ENCODE measurements at places on chromosomes 7 and 10. TPM values are rescaled to one million over a fixed set of nuclear protein-coding genes. Genes with fewer than 3 reads are reported as not detected.

GRCh38 chr7:112495156-112495788, 14.5 kb downstream of the LSMEM1 start:
- no peaks in the 10 kb centered on the region for H3K4me1 ChIP-seq

GRCh38 chr7:151740081-151740851, 136.6 kb downstream of the PRKAG2 start:
- H3K36me3 ChIP-seq: no peaks in the 10 kb centered on the region
- no peak for DNase-seq
- H3K4me3 ChIP-seq: no peak overlapping the region
- no peak overlapping the region for H3K27ac ChIP-seq
- no peaks in the 10 kb centered on the region for H3K27me3 ChIP-seq

UFSP1 gene
- total RNA-seq: 2.1 TPM

DNA sequence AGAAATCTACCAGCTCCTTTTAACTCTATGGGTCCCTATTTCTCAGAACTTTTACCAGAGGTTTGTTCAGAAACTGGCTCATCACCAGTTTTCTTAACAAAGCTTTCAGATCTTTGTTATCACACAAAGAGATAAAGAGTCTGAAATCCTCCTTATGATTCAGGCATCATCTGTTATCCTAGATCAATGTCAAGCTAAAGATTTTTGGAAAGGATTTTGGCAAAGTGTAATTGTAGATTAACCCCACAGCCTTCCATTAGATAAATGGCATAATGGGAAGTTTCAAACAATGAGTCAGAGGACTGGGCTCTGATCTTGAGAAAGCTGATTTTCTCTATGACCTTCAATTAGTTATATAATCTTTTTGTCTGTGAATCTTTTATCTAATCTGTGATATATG, 192.2 kb downstream of the NXPH1 start:
- no peak for DNase-seq
- H3K4me3 ChIP-seq: no peak overlapping the region
- H3K27ac ChIP-seq: no peak overlapping the region
- no peaks in the 10 kb centered on the region for H3K4me1 ChIP-seq
- H3K27me3 ChIP-seq: no peaks in the 10 kb centered on the region

GRCh38 chr7:1349351-1349761, 109.9 kb downstream of the MICALL2 start:
- no peaks in the 10 kb centered on the region for H3K36me3 ChIP-seq
- H3K27me3 ChIP-seq: peaks cover 91% of the 10 kb centered on the region
- H3K4me1 ChIP-seq: no peaks in the 10 kb centered on the region

- H3K27ac ChIP-seq: no peak overlapping the region
- H3K4me1 ChIP-seq: no peaks in the 10 kb centered on the region
- no peaks in the 10 kb centered on the region for H3K36me3 ChIP-seq
- no peak overlapping the region for H3K4me3 ChIP-seq
- H3K27me3 ChIP-seq: no peaks in the 10 kb centered on the region
These were observed 36.0 kb upstream of the RSU1 start for GRCh38 chr10:16853201-16853600.

GRCh38 chr10:28429573-28430216, 103.2 kb upstream of the WAC start:
- H3K36me3 ChIP-seq: no peaks in the 10 kb centered on the region
- peaks cover 9% of the 10 kb centered on the region for H3K4me1 ChIP-seq
- H3K27me3 ChIP-seq: no peaks in the 10 kb centered on the region
- H3K27ac ChIP-seq: no peak overlapping the region
- H3K4me3 ChIP-seq: no peak overlapping the region

DNA sequence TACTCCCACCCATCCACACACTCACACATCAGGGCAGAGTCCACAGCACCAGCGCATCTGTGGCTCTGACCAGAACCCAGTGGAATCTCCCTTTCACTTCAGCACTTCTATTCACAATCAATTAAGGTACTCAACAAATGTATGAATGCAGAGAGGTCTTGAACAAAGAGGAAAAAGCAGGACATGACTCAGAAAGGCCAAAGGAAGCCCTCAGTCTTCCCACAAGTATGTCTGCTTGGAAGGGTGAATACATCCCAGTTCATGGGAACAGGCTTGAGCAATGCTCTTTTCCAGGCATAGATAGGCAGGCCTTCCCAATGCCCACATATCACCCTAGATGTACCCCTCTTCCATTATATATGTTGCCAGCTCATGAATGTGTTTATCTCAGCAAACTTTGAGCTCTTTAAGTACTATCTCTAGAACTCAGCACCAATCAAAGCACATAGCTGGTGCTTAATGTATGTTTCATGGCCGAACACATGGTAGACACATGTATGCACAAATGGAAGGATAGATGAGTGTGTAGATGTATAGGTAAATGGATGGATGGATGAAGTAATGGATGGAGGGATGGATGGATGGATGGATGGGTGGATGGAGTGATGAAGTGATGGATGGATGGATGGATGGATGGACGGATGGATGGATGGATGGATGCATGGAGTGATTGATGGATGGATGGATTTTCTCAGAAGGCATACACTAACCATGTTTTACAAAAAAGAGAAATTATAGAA, 507.6 kb downstream of the GRID1 start:
- H3K4me1 ChIP-seq: no peaks in the 10 kb centered on the region
- H3K36me3 ChIP-seq: no peaks in the 10 kb centered on the region
- DNase-seq: no peak
- H3K27me3 ChIP-seq: no peaks in the 10 kb centered on the region

DNA sequence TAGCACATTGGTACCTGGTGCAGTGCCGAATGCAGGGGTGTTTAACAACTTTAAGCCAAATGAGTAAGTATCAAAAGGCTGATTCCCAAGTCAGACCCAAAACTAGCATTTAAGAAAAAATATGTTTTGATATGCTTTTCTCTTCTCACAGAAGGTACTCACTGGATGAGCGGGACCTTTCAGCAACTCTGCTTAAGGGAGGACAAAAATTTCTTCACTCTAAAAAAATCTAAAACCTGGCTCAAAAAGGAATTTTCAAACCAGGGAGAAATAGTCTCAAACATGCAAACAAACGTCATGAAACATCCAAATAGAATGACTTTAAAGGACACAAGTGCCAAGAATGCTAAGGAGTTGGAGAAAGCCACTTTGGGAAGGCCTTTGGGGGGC, 962.1 kb downstream of the KCNMA1 start:
- H3K36me3 ChIP-seq: no peaks in the 10 kb centered on the region
- DNase-seq: no peak
- no peak overlapping the region for H3K4me3 ChIP-seq
- peak overlapping the region; percentile 66 for H3K27ac ChIP-seq

GNG11 gene
- 24.1 TPM for total RNA-seq

- no peak overlapping the region for H3K4me3 ChIP-seq
- DNase-seq: no peak
- H3K27me3 ChIP-seq: no peaks in the 10 kb centered on the region
- H3K36me3 ChIP-seq: no peaks in the 10 kb centered on the region
These were observed 17.6 kb upstream of the SFR1 start for GRCh38 chr10:104104418-104104817.

GRCh38 chr7:18189500-18190126, 162.0 kb upstream of the PRPS1L1 start:
- no peaks in the 10 kb centered on the region for H3K36me3 ChIP-seq
- H3K27ac ChIP-seq: no peak overlapping the region
- H3K4me1 ChIP-seq: peaks cover 3% of the 10 kb centered on the region
- DNase-seq: no peak
- H3K27me3 ChIP-seq: no peaks in the 10 kb centered on the region

UPK3B gene
- 0.84 TPM for total RNA-seq

DNA sequence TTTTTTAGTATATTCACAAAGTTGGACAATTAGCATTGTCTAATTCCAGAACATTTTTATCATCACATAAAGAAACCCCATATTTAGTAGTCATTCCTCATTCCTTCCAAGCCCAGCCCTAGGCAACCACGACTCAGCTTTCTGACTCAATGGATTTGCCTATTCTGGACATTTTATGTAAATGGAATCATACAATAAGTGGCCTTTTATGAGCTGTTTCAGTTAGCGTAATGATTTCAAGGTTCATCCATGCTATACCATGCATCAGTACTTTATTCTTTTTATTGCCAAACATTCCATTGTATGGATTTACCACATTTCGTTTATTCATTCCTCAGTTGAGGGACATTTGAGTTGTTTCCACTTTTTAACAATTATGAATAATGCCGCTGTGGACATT, 249.2 kb downstream of the DYNC1I1 start:
- no peak for DNase-seq
- H3K4me1 ChIP-seq: no peaks in the 10 kb centered on the region
- H3K36me3 ChIP-seq: no peaks in the 10 kb centered on the region
- H3K4me3 ChIP-seq: no peak overlapping the region

GIMAP1 gene
- total RNA-seq: 6.8 TPM

DNA sequence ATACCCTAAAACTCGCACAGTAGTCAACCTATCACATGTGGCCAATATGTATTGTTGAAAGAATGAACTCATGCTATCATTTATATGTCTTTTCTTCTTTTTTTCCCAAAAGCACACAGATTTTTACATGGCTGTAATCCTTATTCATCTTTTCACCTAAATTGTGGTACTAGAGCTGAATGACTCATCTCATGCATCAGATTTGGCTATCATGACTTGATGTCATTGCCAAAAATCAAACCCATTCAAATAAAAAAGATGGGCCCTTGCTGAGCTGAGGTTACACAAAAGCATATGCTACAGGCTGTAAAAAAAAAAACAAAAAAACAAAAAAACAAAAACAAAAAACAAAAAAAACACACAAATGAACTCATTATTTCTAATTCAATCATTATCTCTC, 3.3 kb upstream of the LMOD2 start:
- no peak overlapping the region for H3K27ac ChIP-seq
- H3K4me3 ChIP-seq: no peak overlapping the region
- no peaks in the 10 kb centered on the region for H3K4me1 ChIP-seq
- DNase-seq: no peak
- H3K36me3 ChIP-seq: no peaks in the 10 kb centered on the region

DNA sequence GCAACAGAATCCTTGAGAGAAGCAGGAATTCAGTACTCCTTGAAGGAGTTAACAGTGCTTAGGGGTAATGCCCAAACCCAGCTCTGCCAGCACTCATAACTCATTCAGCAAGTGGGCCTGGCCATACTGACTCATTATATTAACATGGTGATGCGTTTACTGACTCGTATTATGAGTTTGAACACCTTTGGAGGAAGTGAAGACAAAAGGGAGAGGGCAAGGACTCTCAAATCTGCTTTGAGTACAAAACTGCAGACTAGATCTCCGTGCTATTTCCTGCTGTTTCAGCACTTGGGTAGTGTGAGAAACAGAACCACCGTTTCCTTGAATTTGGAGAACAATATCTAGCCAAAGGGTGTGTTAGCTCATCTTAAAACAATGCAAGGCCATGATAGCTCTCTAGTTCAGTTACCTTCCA, 30.8 kb downstream of the SLC16A9 start:
- H3K27ac ChIP-seq: no peak overlapping the region
- no peak overlapping the region for H3K4me3 ChIP-seq
- no peaks in the 10 kb centered on the region for H3K36me3 ChIP-seq
- no peaks in the 10 kb centered on the region for H3K27me3 ChIP-seq
- no peaks in the 10 kb centered on the region for H3K4me1 ChIP-seq

- H3K4me1 ChIP-seq: peaks cover 77% of the 10 kb centered on the region
- no peaks in the 10 kb centered on the region for H3K27me3 ChIP-seq
- no peak for DNase-seq
- no peaks in the 10 kb centered on the region for H3K36me3 ChIP-seq
- no peak overlapping the region for H3K27ac ChIP-seq
- no peak overlapping the region for H3K4me3 ChIP-seq
These were observed 9.7 kb downstream of the MDFIC start for GRCh38 chr7:114931656-114932011.

AIFM2 gene
- total RNA-seq: 17.0 TPM

GPRIN2 gene
- not detected for total RNA-seq

COL17A1 gene
- total RNA-seq: 0.29 TPM

- no peaks in the 10 kb centered on the region for H3K27me3 ChIP-seq
- H3K27ac ChIP-seq: peak overlapping the region; percentile 96
- no peak for DNase-seq
- H3K4me3 ChIP-seq: peak overlapping the region; percentile 79
These were observed 255 bp downstream of the MAGI2 start for GRCh38 chr7:79453266-79453557.

DNA sequence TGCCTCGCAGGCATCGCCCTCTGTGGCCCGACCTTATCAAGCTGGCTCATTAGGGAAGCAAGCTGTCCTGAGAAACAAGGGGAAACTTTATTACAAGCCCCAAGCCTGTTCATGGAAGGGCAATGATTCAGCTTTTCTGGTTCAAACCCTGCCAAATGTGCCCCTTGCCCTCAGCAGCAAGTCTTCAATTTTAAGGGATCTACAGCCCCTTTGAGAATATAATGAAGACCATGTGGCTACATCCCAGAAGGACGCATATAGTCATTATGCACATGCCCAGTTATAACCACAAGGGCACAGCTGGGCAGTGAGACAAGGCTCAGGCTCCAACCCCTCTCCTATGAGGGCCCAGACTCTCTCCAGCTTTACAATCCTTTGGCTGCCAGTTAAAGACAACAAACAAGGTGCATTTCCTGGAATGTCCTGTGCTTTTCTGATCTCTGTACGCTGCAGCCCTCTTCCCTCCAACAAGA, 56.7 kb downstream of the DDC start:
- no peaks in the 10 kb centered on the region for H3K36me3 ChIP-seq
- H3K27me3 ChIP-seq: no peaks in the 10 kb centered on the region
- DNase-seq: no peak
- no peak overlapping the region for H3K27ac ChIP-seq
- no peaks in the 10 kb centered on the region for H3K4me1 ChIP-seq

ZNF503 gene
- 21.2 TPM for total RNA-seq

DNA sequence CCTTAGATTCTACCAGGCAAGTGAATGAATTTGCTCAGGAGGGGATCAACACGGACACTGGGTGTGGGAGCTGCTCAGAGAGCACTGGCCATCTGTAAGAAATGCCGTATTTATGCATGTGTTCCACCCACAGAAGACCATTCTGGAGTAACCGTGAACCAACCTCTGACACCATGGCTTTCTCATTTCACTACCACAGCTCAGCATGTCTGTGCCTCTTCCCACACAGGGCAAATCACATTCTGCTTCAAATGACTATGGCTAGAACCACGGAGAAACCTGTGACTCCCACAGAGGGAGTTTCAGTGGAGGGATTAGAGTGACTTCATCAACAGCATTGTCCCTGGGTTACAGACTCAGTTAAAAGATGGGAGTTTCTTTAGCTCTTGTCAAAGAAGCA, 893.4 kb downstream of the XPNPEP1 start:
- no peak overlapping the region for H3K4me3 ChIP-seq
- H3K27me3 ChIP-seq: no peaks in the 10 kb centered on the region
- DNase-seq: no peak

DNA sequence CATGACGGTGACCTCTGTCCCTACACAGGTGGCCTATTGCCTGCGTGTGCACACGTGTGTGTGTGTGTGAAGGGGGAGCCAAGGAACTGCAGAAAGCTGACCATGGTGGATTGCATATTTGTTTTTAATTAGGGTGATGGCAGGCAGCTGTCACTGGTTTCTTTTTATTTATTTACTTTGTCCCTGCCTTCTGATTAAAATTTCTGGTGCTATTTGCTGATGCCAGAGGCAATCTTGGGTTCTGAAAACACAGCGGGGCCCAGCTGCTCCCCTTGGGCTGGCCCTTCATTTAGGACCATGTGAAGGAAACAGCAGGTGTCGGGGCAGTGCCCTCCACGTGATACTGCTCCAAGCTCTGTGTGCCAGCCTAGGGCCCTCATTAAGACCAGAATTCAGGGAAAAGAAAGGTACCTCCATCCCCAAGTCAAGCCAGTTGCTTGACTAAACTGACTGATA, 71.3 kb upstream of the PODXL start:
- no peak overlapping the region for H3K4me3 ChIP-seq
- no peaks in the 10 kb centered on the region for H3K27me3 ChIP-seq
- no peak for DNase-seq
- peaks cover 16% of the 10 kb centered on the region for H3K4me1 ChIP-seq
- no peaks in the 10 kb centered on the region for H3K36me3 ChIP-seq

- no peak overlapping the region for H3K4me3 ChIP-seq
- H3K27ac ChIP-seq: no peak overlapping the region
- H3K36me3 ChIP-seq: no peaks in the 10 kb centered on the region
- H3K27me3 ChIP-seq: no peaks in the 10 kb centered on the region
- peaks cover 39% of the 10 kb centered on the region for H3K4me1 ChIP-seq
These were observed 94.8 kb downstream of the KCNMA1 start for GRCh38 chr10:77542710-77543259.

AP1S1 gene
- 44.4 TPM for total RNA-seq

All from esophagus muscularis mucosa (tissue), 4 donors.